ACHN (cell line): ENCODE measurements at places on chromosomes 3 and 15.

DNA sequence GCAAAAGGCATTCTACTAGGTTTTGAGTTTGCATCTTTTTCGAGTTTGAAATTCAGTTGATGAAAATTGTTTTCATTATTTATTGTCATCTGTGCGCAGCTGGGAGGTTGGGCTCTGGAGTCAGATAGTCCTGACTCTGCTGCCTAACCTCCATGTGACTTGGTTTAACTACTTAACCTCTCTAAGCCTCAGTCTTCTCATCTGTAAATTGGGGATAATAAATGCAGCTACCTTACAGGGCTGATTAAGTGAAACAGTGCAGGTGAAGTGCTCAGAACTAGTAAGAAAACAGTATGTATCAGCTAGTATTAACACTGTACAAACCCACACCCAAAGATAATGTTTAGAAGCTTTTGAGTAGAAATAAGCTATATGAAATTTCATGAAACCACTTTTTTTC, 14.1 kb upstream of the UBE2E1 start:
- no peak for DNase-seq

DNA sequence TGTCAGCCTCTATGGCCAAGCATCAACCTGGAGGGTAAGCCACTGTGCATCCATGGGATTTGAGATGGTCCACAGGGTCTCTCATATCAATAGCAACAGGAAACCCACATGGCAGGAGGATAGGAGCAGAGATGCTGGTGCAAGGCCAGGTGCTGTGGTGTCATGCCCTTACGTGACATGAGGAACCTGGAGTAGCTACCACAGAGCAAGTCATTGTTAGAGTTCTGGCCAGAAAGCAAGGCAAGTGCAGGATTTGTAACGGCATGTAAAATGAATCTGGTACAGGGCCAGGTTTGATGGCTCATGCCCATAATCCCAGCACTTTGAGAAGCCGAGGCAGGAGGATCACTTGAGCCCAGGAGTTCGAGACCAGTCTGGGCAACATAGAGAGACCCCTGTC, 14.8 kb upstream of the ZNF774 start:
- DNase-seq, result no peak

DNA sequence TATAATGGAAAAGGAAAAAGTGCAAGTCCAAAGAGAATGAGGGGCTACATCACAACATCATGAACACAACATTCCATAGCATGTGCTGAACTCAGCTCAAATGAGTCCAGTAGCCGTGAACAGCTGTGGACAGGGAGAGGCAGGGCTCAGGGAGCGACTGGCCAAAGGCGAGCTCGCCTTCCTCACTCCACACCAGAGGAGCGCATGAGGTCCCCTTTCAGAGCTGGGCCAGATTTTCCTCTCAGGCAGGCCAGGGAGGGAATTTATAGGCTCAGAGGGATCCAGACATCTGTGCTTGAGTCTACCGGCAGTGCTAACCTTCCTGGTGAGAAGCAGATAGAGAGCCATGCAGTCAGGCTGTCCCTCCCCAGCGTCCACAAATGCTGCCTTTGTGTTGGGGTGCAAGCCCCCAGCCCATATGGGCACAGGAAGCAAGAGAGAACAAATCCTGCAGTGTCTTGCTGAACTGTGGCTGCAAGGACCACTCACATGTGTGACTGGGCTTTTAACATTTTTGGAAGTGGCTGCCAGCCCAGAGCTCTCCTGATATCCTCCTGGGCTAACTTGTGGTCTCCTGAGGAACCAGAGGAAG, 32.5 kb downstream of the ARHGEF3 start:
- no peak for DNase-seq

DNA sequence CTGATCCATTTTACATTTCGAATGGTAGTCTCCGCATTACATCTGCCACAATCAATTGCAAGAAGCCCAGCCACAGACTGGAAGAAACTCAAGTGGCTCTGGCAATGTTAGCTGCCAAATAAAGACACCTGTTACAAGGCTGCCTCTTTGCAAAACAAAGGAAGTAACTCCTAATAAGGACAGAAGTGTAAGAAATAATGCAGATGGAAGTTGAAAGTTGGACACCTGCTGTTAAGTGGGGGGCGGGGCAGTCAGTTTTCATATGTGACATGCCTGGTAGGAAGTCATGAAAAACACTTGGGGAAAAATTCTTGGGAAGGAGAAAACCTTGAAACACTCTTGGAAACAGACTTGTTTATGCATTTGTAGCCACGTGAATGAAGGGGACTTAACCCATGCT, 54.1 kb upstream of the ATP2C1 start:
- no peak for DNase-seq

DNA sequence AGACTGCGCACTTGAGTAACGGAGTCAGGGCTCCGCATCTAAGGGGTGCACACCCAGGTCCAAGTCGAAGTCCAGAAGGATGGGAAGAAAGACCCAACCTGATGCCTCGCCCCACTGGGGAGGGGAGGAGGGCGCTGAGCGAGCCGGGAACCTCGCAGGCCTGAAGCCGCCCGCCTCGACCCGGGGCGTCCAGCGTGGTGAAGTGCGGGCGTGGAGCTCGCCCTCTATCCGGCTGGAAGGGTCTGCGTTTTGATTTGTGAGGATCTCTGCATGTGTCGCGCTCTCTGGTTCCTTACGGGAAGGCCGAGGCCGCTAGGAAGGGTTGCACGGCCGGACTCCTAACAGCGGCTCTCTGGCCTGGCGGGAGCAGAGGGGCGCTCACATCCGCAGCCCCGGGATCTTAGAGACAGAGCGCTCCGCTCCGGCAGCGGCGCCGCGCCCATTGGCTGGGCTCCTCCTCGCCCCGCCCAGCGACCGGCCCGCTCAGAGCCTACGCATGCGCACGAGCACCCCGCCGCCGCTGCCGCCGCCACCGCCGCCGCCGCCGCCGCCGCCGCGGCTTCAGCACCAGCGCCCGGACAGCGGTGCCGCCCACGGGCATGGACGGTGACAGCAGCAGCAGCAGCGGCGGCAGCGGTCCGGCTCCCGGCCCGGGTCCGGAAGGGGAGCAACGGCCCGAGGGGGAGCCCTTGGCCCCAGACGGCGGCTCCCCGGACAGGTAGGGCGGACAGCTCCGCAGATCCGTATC, at the start of gene DISP2:
Gene DISP2 (plus strand): TSS at position 497 of the 748 bp plus-strand sequence. CDS start 103 bp downstream, at position 600.
- DNase-seq, result peak; percentile 81

- no peak for DNase-seq
Measured at GRCh38 chr3:123346021-123346420, 102.9 kb downstream of the ADCY5 start.

DNA sequence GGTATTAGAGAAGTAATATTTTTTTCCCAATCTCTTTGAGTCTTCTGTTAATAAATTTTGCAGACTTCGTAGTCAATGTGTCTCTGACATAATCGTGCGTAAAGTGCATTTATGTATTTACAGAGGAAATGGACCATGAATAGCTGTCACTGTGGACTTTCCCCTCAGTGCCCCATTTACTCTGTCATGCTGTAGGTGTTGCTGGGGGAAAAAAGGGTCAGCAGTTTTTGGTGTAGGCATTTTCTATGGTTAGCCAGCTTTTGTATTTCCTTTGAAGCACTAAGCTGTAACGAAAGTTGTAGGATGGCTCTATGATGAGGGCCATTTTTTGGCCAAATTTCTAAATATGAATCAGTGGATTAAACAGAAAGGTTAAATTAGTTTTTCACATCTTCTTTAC, 598.4 kb downstream of the FGF12 start:
- DNase-seq, result no peak

DNA sequence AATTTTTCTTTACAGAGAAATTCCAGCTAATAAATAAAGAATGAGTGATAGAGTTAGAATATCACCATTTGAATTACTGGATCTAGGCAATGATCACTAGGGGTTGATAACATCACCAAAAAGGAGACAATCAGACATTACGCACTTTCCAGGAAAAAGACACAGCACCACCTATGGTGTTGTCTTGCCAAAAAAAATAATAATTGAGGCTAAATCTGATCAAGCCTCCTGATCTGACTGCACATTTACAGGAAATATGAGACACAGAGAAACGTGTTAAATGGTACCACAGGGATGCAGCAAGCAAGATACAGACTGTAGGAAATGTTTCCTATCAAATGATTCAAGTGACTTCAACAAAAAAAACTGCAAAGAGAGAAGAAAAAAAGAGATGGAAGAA, 92.8 kb downstream of the EOMES start:
- DNase-seq, result no peak

GRCh38 chr15:43552256-43552655, 34.8 kb downstream of the MAP1A start:
- no peak for DNase-seq

GRCh38 chr3:106126067-106126845, 257.4 kb upstream of the CBLB start:
- DNase-seq, result no peak

GRCh38 chr3:126158912-126159454, 21.4 kb downstream of the ALDH1L1 start:
- no peak for DNase-seq

GRCh38 chr3:99934975-99935797, 117.5 kb downstream of the CMSS1 start:
- no peak for DNase-seq
